ENCODE measurements at places on chromosomes 1 and 21.

DNA sequence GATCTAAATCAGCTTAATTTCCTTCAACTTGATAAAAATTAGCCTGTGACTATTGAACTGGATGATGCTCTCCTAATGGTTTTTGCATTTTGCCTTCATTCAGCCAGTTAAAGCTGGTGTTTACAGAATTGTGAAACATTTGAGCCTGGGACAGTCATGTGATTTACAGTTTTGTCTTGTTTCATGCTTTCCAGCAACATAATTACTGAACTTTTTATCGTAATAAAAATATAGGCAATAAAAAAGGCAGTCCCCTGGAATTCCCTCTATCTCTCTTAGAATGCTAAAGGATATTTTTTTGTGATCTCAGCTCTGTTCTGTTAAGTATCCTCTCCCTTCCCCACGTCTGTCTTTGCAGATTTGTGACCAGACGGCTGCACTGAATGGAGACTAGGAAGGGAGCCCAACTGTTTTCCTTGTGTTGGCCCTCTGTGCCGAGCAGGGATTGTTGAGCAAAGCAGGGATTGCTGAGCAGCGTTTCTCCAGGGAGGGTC lies 70.3 kb upstream of the RGL1 start:
- no peak for DNase-seq

DNA sequence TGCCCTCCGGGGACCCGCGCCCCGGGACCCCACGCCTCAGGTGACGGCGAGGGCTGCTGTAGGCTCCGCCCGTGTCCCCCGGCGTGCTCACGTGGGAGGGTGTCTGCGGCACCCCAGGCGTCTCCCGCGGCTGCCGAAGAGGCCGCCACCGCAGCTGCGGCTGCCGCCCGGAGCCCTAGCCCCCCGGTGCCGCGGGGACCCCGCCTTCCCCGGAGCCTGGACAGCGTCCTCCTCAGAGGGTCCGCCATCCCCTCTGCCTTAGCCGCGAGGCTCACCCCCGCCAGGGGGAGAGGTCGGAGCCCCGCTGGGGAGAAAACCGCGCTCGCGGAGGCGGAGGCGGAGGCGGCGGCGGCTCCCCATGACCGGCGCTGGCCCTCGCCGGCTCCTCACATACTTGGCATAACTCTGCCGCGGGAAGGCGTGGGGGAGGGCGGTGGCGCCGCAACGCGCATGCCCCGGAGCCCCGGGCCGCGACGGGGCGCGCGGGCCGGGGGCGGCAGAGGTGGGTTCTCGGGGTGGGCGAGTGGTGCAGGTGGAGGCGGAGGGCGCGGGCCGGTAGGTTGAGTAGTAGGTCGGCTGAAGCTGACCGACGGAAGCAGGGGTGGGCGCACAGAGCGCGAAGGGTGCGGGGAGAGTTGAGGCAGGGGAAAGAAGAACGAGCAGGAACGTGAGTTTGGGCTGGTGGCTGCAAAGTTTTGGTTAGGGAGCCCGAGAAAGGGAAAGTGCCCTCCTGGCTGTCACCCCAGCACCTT lies 700 bp upstream of the SYDE2 start:
- peak; percentile 70 for DNase-seq

DNA sequence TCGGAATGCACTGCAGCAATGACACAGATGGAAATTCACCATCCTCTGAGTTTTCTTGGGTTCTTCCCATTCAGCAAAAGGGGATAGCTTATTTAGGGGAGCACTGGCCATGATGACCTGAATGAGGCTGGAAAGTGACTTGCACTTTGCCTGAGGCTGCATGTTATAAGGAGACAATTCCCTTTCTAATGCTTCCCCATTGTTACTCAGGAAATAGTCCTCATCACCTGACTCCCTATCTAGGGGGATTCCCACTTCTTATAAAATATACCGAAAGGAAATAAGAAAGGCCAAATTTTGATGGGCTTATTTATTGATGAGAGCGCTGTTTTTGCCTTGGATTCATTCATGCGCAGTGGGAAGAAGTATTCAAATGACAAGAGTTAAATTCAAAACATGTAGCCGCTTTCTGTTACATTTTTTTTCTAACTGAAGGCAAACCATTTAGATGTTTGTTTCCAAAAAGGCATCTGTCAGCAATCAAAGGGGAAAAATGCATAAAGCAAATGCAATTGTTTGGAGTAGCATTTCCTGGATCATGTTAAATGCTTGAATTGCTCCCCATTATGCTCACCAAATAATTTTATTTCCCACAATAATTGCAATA lies 220.3 kb upstream of the NFIA start:
- no peak for DNase-seq

- DNase-seq = no peak
These were observed 336.2 kb upstream of the SGIP1 start for GRCh38 chr1:66197785-66198184.

DNA sequence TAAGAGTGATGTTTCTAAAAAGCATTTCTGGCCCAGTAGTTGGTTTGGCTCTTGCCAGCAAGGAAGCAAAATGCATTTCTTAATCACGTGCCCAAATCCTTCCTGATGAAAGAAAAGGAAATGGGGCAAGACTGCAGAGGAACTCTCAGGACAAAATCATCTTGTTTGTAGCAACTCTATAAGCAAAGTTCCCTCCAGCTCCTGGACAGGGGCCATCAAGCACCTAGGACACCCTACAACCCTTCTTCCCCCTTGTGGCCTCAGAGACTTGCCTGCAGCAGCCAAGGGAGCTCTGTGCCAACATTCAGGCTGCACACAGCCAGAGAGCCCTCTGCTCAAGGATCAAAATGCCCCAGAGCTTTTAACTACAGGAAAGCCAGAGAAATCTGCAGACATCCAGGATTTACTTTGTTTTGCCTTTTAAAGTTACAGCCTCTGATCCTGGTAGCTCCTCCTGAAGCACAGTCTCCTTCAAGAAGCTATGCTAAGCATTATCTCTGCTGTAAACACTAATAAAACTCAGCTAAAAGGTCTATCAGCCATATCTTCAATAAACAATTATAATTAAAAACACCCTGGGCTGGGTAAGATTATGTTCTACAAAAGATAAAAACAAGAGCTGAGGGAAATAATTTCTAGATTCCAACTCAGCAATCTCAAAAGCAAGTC lies 105.0 kb downstream of the KIAA0319L start:
- no peak for DNase-seq

DNA sequence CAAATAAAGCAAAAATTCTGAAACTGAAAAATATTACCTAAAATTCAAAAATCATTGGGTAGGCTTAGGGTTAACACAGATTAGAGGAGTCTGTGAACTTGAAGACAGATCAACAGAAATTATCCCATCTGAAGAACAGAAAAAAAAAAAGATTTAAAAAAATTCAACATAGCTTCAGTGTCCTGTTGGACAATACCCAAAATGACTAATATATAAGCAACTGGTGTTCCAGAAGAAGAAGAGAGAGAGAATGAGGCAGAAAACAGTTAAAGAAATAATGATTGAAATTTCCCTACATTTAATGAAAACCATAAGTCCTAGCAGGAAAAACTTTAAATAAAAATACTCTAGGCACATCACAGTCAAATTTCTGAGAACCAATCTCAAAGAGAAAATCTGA lies 31.5 kb downstream of the TMCO1 start:
- no peak for DNase-seq

DNA sequence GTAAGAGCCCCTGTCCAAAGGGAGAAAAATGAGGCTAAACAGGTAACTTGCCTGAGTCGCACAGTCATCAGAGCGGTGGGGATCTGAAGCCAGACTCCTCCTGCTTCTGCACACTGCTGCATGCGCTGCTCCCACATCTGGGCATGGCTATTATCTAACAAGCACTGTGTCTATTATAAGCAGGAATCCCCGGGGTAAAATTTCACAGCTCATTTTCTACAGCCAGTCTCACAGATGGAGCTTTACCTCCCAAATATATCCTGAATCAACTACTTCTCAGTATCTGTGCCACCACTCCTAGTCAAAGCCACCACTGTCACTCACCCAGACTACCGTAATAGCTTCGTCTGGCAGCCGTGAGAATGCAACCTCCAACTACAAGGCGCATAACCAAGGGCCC lies 9.8 kb downstream of the MTOR start:
- no peak for DNase-seq

- DNase-seq = no peak
These were observed 15.0 kb downstream of the IL10RB start for GRCh38 chr21:33281096-33281652.

GRCh38 chr1:20725189-20726117 lies 7.0 kb downstream of the SH2D5 start:
- DNase-seq = peak; percentile 8

- DNase-seq = no peak
These were observed 480.6 kb downstream of the SETD4 start for GRCh38 chr21:35579520-35580293.

- no peak for DNase-seq
These were observed 104.1 kb upstream of the SLC25A33 start for GRCh38 chr1:9435153-9435636.

DNA sequence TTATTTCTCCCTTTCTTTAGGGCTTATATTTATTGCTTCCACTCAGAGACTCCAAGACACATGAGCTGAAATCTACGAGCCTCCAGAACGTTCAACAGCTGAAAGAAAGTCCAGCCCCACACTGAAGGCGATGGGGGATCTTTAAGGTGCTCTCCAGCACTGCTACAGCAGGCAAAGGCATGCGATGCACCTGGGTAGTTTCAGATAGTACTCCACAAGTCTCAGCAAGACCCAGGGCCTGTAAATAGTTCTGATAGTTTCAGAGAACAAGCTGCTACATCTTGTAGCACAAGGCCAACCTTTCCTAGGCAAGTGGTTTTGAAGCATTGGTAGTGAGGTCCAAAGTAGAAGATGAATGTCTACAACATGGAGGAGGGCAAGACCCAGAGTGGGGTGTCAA lies 2.2 kb upstream of the HSD3B1 start:
- DNase-seq = no peak

GRCh38 chr1:21904704-21905520 lies 32.2 kb downstream of the HSPG2 start:
- DNase-seq = peak; percentile 47

DNA sequence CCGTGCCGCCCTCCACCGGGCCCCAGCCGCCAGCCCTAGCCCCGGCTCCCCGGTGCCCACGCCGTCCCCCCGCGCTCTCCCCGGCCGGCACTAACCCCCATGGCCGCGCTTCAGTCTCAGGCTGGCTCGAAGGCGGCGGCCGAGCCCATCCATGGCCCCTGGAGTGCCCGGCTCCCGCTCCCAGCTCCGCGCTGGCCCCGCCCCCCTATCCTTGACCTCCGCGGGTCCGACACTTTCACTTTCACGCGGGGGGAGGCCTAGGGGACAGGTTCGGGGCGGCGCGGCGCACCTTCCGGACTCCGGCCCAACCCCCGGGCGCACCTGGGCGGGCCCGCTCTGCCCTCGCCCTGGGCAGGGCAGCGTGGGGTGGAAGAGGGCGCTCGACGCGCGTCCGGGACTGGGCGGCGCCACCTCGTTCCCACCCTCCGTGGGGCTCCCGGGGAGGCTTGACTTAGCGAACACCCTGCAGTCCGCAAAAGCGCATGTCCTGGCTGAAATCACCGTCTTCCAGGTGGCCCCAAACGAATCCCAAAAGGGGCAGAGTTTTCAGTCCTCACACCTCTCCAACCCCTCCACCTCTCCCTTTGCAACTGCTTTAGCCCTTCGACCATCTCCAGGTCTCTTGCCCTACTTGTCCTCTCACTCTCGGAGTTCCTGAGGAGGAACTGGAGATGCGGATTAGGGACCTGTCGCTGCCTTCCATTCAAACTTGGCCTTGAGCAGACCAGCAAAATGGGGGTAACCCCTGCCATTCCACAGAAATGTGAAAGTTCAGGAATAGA lies 3.9 kb upstream of the DENND2D start:
- peak; percentile 79 for DNase-seq

GRCh38 chr1:219312967-219313366 lies 139.3 kb downstream of the LYPLAL1 start:
- no peak for DNase-seq

GRCh38 chr1:59541891-59542290 lies 245.0 kb downstream of the FGGY start:
- no peak for DNase-seq

GRCh38 chr1:65613884-65614283 lies 178.8 kb upstream of the PDE4B start:
- DNase-seq = no peak

- no peak for DNase-seq
These were observed 42.0 kb downstream of the DENND1B start for GRCh38 chr1:197733324-197733723.

DNA sequence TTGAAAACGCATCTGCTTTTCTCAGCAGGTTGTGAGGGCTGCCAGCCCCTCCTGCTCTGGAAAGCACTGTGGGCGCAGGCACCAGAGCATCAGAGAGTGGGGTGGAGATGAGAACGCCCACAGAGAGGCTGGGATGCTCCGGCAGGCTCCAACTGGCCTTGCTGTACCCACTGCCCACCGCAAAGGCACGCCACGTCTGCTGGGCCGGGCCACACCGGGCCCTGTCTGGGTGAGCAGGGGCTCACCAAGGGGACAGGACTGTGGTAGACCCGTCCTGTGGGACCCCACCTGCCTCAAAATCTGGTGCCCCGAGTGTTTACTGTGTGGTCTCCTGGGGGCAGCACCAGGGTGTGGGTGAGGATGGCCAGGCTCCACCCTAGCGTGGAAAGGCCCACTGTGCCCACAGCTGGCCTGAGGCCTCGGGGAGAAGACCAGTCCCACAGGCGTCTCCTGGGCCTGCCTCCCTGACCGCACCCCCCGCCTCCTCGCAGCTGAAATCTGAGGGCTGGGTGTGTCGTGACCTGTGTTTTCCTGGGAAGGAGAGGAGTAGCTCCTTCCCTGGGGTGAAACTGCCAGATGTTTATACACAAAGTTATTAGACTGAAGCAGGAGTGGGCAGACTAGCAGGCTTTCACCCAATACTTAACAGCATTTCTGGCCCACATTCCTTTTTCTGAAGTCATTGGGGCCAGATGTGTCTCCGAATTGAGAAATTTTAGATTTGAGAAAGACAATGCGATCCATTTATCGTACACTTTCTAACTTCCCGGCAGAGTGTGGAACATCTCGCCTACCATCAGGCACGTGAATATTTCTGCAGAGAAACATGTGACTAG lies 53.8 kb downstream of the STUM start:
- no peak for DNase-seq

- no peak for DNase-seq
These were observed 102.0 kb upstream of the SGIP1 start for GRCh38 chr1:66431999-66432398.

DNA sequence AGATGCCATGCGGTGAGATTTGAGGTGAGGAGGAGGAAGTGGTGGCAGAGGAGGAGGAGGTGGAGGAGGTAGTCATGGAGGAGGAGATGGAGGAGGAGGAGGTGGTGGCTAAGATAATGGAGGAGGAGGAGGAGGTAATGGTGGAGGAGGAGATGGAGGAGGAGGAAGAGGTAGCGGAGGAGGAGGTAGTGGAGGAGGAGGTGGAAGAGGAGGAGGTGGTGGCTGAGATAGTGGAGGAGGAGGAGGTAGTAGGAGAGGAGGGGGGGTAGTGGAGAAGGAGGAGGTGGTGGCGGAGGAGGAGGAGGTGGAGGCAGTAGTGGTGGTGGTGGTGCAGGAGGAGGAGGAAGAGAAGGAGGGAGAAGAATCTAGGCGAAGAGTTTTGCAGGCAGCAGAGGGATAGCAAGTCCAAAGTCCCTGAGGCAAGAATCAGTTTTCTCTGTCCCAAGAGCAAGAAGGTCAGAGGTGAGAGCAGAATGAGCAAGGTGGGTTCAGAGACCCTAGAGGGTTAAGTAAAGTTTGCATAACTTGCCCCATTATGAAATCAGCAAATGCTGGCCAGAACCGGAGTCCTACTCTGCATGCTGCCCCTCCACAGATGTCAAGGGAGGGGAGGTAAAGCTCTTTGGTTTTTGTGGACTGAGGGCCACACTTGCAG lies 38.9 kb upstream of the GNPAT start:
- no peak for DNase-seq

- DNase-seq = no peak
These were observed 33.4 kb downstream of the SLC19A1 start for GRCh38 chr21:45508607-45509565.

Data from activated CD4-positive, alpha-beta memory T cell treated with anti-CD3 and anti-CD28 coated beads for 36 hours (primary cell).